Neural progenitor cell (in vitro differentiated cells): ENCODE measurements at places on chromosomes 11 and 22. TPM values are rescaled to one million over a fixed set of nuclear protein-coding genes. Genes with fewer than 3 reads are reported as not detected.

DNA sequence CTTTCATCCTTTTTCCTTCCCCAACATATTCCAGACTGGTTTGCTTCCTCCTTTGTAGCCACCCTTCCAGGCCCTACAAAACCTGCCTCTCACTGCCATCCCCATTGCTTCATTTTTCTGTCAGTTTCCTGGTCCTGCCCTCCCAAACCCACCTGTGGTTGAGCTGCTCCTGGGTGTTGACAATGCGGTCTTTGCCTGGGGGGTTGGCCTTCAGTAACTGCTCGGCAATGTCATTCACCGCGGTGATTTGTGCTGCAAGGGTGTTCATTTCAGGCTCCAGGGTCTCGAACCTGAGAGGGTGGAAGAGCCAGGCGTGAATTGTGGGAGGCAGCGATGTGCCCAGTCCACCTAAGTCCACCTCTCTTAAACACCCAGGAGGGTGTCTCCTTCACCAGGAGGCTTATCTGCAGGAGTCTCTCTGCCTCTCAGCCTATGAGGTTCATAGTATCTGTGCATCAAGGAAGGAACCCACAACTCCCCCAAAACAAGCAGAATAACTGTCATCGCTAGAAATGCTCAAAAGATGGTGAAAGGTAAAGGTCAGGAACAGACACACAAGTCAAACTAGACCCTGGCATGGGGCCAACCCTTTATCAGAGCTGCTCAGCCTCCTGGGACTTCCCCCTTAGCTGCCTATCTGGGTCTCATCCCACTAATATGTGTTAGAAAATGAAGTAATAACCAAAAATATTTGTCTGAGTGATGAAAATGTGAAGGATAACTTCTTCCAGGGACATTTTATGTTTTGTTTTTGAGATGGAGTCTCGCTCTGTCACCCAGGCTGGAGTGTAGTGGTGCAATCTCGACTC, 23.9 kb upstream of the RBM4B start:
- DNase-seq = no peak
- H3K4me3 ChIP-seq = no peak overlapping the region
- no peaks in the 10 kb centered on the region for H3K4me1 ChIP-seq
- no peaks in the 10 kb centered on the region for H3K36me3 ChIP-seq

DNA sequence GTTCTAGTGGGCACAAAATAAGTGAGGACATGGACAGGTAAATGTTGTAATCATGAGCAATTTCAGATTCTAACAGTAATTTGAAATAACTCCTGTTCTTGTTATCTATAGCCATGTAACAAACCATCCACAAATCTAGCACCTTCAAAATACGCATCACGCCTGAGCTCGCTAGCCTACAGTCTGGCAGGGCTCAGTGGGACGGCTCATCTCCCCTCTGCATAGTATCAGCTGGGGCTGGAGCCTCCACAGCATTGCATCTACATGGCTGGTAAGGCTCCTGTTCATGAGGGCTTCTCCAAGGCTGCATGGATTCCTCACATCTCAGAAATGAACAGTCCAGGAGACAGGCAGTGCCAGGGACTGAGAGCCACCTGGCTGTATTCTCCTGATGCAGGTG, 112.6 kb downstream of the KCNQ1 start:
- H3K4me1 ChIP-seq = peaks cover 21% of the 10 kb centered on the region
- peaks cover 18% of the 10 kb centered on the region for H3K27me3 ChIP-seq
- no peak for DNase-seq
- no peak overlapping the region for H3K27ac ChIP-seq
- H3K4me3 ChIP-seq = no peak overlapping the region
- no peaks in the 10 kb centered on the region for H3K36me3 ChIP-seq

GRCh38 chr22:20904008-20904979, 12.9 kb upstream of the CRKL start:
- no peaks in the 10 kb centered on the region for H3K4me1 ChIP-seq
- no peaks in the 10 kb centered on the region for H3K27me3 ChIP-seq
- no peak overlapping the region for H3K27ac ChIP-seq
- H3K36me3 ChIP-seq = no peaks in the 10 kb centered on the region
- no peak for DNase-seq

DNA sequence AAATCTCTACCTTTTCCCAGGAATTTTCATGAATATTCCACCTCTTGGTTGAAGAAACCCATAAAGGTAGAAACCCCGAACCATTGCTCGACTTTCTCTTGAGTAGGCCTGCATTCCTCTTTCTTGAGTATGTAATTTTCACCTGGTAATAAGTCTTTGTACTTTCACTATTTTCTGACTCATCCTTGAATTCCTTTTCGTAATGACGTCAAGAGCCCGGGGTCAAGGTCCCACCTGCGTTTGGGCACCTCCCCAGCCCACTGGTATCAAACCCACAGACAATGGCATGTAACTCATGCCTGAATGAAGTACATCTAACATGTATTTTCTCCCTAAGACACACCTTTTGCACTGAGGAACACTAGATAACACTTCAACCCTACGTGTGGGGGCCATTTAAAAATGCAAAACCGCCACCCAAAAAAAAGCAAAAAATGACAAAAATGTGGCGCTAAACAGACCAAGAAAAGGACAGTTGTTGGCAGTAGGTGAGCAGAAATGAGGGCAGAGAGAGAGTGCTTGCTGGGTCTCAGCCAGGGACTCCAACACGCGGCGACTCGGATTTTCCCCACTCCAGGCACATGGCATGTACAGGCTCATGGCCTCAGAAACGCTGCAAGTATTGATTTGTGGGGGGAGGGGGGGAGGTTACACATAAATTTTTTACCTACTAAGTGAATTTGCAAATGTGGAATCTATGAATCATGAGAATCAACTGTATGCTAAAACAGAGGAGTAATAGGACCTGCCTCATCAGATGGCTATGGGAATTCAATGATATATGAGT, 4.1 kb upstream of the C11orf24 start:
- H3K36me3 ChIP-seq = no peaks in the 10 kb centered on the region
- no peak overlapping the region for H3K4me3 ChIP-seq

GRCh38 chr22:26054841-26055605, 114.2 kb upstream of the SEZ6L start:
- no peaks in the 10 kb centered on the region for H3K27me3 ChIP-seq
- H3K4me1 ChIP-seq = peaks cover 59% of the 10 kb centered on the region
- peak; percentile 60 for DNase-seq
- peak overlapping the region; percentile 89 for H3K27ac ChIP-seq

DNA sequence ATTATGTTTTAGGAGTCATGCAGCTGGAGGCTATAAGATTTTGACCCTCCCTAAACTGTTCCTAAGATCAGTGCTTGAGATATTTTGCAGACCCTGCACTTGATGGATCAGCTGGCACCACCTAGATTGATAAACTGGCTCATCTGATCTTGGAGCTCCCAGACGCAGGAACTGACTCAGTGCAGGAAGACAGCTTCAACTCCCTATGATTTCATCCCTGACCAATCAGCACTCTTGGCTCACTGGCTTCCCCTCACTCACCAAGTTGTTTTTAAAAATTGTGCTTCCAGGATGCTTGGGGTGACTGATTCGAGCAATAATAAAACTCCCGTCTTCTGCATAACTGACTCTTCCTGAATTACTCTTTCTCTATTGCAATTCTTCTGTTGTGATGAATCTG, 637.5 kb upstream of the FAT3 start:
- H3K4me3 ChIP-seq = no peak overlapping the region
- H3K4me1 ChIP-seq = no peaks in the 10 kb centered on the region
- H3K27ac ChIP-seq = no peak overlapping the region
- H3K36me3 ChIP-seq = no peaks in the 10 kb centered on the region
- DNase-seq = no peak

DNA sequence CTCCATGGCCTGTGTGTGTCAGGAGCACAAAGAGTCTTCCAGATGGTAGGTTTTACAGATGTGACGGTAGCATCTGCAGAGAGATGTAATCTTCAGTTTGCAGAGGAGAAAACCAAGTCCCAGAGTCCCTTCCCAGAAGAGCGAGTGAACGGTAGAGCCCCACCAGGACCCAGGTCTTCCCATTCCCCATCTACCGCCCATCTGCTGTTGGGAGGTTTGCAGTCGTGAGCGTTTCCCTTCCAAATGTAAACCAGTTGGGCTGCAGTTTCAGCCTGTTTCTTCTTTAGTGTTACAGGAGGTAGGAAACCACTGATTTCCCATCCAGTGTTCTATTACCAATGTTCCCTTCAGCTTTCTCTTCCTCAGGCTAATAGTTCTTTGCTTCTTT, 24.0 kb downstream of the PANX1 start:
- H3K4me3 ChIP-seq = no peak overlapping the region
- no peaks in the 10 kb centered on the region for H3K27me3 ChIP-seq
- H3K36me3 ChIP-seq = peaks cover 6% of the 10 kb centered on the region

DNA sequence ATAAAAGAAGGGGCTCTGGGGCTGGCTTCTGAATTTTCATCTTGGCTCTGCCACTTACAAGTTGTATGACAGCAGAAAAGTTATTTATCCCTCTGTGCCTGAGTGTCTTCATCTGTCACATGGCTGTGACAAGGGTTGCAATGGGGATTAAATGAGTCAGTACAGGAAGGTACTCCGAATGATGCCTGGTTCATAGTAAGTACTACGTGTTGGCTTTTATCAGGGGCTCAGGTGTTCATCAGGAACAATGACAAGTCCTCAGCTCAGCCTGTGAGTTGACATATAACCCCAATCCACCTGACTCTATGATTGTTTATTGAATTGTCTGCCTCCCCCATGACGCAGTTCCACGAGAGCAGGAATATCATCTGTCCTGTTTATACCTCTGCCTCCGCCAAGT, 45.7 kb downstream of the PAMR1 start:
- H3K27ac ChIP-seq = peak overlapping the region; percentile 16
- H3K36me3 ChIP-seq = peaks cover 36% of the 10 kb centered on the region
- no peaks in the 10 kb centered on the region for H3K27me3 ChIP-seq
- H3K4me3 ChIP-seq = no peak overlapping the region

DNA sequence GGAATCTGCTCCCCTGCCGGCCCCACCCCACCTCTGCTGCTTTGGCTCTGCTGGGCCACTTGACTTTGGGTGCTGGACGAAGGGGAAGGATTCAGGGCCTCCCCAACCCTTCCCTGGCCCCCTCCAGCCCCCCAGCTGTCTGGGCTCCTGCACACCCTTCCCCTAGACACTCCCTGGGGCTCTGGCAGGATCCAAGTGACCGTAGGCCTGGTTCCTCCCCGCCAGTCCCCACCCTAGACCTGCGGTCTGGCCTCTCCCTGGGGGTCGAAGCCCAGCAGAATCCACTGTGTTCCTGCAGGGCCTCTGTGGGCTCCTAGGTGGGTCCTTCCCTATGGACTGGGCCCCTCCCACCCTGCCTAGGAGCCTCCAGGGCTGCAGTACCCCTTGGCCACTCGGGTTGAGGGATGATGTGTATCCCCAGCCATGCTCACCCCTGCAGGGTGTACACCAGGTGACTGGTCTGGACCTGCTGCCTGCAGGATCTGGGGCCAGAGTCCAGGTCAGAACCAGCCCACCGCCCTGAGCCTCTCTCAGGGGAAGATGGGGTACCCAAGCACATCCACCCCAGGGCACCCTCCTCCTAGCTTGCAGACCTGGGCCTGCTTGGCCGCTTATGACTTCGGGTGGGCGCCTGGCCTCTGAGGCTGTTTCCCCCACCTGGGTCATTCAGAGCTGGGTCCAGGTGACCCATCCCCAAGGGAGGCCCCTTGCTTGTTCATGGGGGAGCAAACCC, 5.6 kb downstream of the PIM3 start:
- peak overlapping the region; percentile 37 for H3K27ac ChIP-seq
- H3K4me1 ChIP-seq = peaks cover 13% of the 10 kb centered on the region
- no peak overlapping the region for H3K4me3 ChIP-seq
- DNase-seq = peak; percentile 1
- H3K36me3 ChIP-seq = no peaks in the 10 kb centered on the region

DNA sequence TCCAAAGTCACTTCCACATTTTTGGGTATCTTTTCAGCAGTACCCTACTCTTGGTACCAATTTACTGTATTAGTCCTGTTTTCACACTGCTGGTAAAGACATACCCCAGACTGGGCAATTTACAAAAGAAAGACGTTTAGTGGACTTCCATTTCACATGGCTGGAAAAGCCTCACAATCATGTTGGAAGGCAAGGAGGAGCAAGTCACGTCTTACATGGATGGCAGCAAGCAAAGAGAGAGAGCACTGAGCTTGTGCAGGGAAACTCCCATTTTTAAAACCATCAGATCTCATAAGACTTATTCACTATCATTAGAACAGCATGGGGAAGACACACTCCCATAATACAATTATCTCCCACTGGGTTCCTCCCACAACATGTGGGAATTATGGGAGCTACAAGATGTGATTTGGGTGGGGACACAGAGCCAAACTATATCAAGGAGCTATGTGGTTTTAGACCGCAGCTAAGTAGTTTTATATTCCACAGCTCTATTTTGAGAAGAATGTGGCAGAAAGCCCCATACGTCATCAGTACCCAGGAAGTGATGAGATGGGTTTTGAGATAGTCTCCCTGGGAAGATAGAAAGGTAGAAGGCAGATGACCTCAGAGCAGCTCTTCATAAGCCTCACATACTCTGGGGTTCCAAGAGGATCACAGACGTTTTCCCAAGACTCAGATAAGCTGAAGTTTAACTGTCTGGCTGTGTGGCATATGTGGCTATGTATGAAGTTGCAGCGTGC, 96.3 kb downstream of the APIP start:
- peaks cover 14% of the 10 kb centered on the region for H3K4me1 ChIP-seq
- H3K27ac ChIP-seq = no peak overlapping the region
- H3K4me3 ChIP-seq = no peak overlapping the region
- H3K36me3 ChIP-seq = no peaks in the 10 kb centered on the region
- H3K27me3 ChIP-seq = no peaks in the 10 kb centered on the region

- no peaks in the 10 kb centered on the region for H3K36me3 ChIP-seq
- no peaks in the 10 kb centered on the region for H3K4me1 ChIP-seq
- no peak overlapping the region for H3K27ac ChIP-seq
- H3K4me3 ChIP-seq = no peak overlapping the region
These were observed 6.9 kb downstream of the RAB3IL1 start for GRCh38 chr11:61910187-61911127.

- peaks cover 9% of the 10 kb centered on the region for H3K4me1 ChIP-seq
- H3K36me3 ChIP-seq = no peaks in the 10 kb centered on the region
- no peak for DNase-seq
- peaks cover 24% of the 10 kb centered on the region for H3K27me3 ChIP-seq
- H3K27ac ChIP-seq = no peak overlapping the region
These were observed 16.2 kb upstream of the RAC2 start for GRCh38 chr22:37260155-37260795.

GRCh38 chr11:110044226-110044968, 48.8 kb upstream of the ZC3H12C start:
- H3K36me3 ChIP-seq = no peaks in the 10 kb centered on the region
- no peak for DNase-seq
- no peaks in the 10 kb centered on the region for H3K27me3 ChIP-seq
- no peaks in the 10 kb centered on the region for H3K4me1 ChIP-seq
- no peak overlapping the region for H3K4me3 ChIP-seq

- no peak overlapping the region for H3K27ac ChIP-seq
- no peaks in the 10 kb centered on the region for H3K36me3 ChIP-seq
- no peak overlapping the region for H3K4me3 ChIP-seq
- H3K27me3 ChIP-seq = peaks cover 16% of the 10 kb centered on the region
- no peak for DNase-seq
- H3K4me1 ChIP-seq = peaks cover 11% of the 10 kb centered on the region
These were observed 2.8 kb downstream of the FZD4 start for GRCh38 chr11:86952221-86952875.

- no peak overlapping the region for H3K27ac ChIP-seq
- H3K27me3 ChIP-seq = no peaks in the 10 kb centered on the region
- H3K4me1 ChIP-seq = peaks cover 39% of the 10 kb centered on the region
- H3K36me3 ChIP-seq = no peaks in the 10 kb centered on the region
- DNase-seq = no peak
- no peak overlapping the region for H3K4me3 ChIP-seq
These were observed 51.0 kb downstream of the TRAF6 start for GRCh38 chr11:36459046-36459445.

The OR52E8 gene
- total RNA-seq = 0.46 TPM in 1 of 2 replicates, not detected in the other

The LMNTD2 gene
- total RNA-seq = 1.1 and 2.5 TPM in 2 replicates

The TSSK2 gene
- total RNA-seq = not detected in 2 replicates

The LMO1 gene
- total RNA-seq = 2.9 and 6.2 TPM in 2 replicates

The BLID gene
- total RNA-seq = not detected in 2 replicates

The MPPED2 gene
- 1.6 and 3.4 TPM in 2 replicates for total RNA-seq

The YPEL1 gene
- total RNA-seq = 32.2 and 39.1 TPM in 2 replicates
